IMR-90 (cell line): ENCODE measurements at places on chromosomes 2 and 18.

GRCh38 chr2:116142644-116143227, 1671.8 kb upstream of the DDX18 start:
- no peak for DNase-seq

DNA sequence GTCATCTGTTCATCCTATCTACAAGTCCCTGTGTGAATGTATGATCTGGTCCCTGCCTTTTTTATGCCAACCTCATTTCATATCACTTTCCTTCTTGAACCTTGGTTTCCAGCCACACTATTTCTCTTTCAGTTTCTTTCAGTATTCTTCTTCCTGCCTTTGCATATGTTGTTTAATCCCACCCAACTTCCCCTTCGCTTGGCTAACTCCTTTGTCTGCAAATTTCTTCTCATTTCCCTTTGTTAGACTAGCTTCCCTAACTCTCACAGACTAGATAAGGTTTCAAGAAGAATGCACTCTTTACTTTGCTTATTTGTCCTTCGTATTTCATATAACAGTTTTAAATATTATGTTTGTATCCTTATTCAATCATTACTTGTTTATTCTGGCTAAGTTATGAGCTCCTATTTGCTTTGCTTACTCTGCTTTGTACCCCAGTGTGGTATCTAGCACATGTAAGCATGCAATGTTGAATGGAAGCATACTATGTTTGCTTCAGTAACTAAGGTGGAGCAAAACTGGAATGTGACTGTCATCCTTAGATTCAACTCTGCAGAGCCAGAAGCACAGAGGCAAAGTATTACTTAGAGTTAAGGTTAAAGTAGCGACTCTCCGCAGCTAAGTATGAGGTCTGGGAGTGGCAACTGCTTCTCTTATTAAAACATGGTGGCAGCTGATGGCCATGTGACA, 681.3 kb downstream of the CPS1 start:
- DNase-seq, result no peak

DNA sequence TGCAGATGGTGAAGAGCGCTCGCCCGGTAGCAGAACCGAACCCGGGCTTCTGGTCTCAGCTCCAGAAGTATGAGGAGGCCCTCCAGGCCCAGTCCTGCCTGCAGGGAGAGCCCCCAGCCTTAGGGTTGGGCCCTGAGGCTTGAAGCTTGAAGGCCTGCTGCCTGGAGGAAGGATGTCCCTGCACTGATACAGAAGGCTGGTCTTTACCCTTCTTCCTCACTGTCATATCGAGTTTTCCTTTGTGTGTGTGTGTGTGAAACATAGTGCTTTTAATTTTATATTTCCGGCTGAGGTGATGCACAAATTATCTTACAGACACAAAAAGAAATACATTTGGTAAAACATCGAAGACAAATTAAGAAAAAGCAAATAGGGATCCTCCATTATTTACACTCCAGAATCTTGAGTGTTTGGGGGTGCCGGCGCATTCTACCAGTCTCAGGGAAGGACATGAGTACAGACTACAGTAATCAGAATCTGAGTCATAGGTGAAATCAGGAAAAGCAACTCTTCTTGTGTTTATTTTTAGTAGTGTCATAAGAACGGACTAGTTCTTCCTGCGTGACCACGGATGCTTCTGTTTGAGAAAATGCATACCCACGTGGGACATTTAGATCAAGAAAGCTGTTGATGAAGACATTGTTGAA, 1.3 kb downstream of the DUSP28 start:
- DNase-seq, result peak; percentile 91

GRCh38 chr2:79630060-79630459, 117.2 kb downstream of the CTNNA2 start:
- DNase-seq, result no peak

- DNase-seq, result no peak
Measured at GRCh38 chr18:3103576-3103975, 90.6 kb upstream of the LPIN2 start.

DNA sequence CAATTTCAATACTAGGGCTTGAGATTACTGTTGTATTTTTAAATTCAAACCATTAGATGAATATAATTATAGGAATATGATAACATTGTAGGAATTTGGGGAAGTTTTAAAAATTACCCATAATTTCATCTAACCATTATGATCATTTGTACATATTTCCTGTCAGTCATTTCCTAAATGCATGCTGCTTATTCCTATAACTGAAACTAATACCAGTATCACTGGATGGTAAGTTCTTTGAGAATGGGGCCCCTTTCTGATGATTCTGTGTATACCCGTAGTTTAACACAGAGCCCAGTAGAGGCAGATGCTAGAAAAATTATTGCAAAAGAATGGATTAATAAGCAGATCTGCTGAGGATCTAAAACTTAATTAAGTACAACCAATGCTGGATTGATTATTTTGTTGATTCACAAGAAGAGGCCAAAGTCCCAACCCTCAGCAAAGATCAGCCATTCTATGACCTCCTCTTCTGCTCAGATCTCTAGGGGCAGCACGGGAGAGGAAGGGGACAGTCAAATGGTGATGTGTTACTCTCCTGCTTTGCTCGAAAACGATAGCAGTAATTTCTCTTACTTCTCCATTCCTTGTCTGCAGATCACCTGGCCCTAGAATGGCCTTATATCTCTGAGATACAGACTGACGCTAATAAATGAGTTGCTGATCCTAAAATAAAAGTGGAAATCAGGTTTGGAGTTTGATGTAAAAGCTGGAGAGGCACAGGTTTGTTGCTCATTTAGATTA, 69.5 kb upstream of the PELI1 start:
- no peak for DNase-seq

- peak; percentile 6 for DNase-seq
Measured at GRCh38 chr2:98346311-98347236, at the start of gene CNGA3. Gene CNGA3, plus strand, starts transcription at chr2:98346456. Its CDS starts 23,520 bp downstream, at chr2:98369976.

DNA sequence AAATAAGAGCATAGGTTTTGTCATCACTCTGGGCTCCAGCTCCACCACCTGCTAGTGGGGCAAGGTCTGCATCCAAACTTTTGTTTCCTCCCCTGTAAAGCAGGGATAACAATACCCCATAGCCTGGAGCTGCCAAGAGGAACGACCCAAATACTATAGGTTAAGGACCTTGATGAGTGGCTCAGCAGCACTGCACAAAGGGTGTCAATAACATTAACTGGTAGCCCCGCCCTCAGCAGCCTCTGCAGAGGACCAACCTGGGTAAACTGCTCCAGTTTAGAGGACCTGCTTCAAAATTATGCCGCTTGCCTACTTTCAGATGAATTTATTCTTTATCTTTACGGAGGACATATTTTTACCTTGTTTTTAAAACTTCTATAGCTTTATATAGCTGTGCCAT, 65.8 kb upstream of the RIOK3 start:
- DNase-seq, result no peak

- DNase-seq, result peak; percentile 56
Measured at GRCh38 chr2:219541611-219542180, 1.9 kb downstream of the CHPF start.

GRCh38 chr18:34648269-34648985, 61.7 kb upstream of the DTNA start:
- DNase-seq, result no peak

GRCh38 chr2:39150890-39151497, 30.1 kb upstream of the SOS1 start:
- no peak for DNase-seq

DNA sequence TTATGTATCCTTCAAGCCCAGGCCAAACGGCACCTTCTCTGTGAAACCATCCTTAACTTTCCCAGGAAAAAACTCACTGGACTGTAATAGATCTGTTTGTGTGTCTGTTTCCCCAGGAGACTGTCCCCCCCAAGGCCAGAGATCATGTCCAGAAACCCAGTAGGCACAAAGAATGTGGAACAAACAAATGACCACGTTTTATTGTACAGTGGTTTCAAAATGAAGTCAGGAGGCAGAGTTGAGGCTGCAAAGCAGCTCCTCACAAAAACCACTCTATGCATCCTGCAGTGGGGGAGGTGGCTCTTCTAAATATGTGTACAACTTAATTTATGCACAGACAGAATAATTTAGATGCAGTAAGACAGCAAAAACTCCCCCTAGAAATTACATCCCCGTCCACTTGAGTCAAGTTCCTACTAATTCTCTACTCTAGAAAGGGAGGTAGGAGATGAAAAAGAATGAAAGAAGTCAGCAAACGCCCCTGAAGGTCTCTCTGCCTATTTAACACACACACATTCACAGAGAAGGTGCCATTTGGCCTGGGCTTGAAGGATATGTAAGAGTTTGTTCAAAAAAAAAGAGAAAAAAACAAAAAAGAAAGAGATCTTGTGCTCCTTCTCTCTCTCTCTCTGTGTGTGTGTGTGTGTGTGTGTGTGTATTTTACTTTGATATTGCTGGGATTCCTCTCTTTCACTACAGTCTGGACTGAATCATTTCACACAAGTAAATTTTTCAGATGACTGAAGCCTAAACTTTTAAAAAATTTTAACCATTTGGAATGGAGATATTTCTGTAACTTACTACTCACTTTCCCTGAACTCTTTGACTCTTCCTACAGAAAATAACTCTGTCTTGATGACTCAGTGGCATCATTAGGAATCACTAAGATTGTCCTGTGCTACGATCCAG, 19.5 kb downstream of the BCL2 start:
- DNase-seq, result peak; percentile 31

- DNase-seq, result peak; percentile 48
Measured at GRCh38 chr2:237449193-237449881, 35.4 kb upstream of the COL6A3 start.

- DNase-seq, result no peak
Measured at GRCh38 chr2:143467011-143467410, 337.8 kb downstream of the ARHGAP15 start.

- DNase-seq, result no peak
Measured at GRCh38 chr2:112831946-112832840, 4.4 kb downstream of the IL1B start.

GRCh38 chr18:5155218-5155906, 41.7 kb downstream of the AKAIN1 start:
- DNase-seq, result no peak

DNA sequence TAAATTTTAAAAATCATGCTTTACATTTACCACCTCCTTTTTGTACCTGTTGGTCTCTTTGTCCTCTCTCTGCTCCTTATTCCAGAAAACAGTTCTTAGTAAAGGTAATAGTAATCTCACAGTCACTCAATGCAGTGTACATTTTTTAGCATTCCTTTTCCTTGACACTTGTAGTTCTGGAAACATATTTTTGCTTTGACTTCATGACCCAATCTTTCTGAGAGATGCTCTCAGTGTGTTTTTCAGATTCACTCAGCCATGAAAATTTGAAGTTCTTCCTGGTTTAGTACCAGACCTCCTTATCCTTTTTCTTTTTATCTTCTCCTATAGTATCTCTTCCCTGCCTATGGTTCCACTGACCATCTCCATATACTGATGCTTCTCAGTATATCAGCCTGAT, 747.5 kb upstream of the ZEB2 start:
- no peak for DNase-seq

DNA sequence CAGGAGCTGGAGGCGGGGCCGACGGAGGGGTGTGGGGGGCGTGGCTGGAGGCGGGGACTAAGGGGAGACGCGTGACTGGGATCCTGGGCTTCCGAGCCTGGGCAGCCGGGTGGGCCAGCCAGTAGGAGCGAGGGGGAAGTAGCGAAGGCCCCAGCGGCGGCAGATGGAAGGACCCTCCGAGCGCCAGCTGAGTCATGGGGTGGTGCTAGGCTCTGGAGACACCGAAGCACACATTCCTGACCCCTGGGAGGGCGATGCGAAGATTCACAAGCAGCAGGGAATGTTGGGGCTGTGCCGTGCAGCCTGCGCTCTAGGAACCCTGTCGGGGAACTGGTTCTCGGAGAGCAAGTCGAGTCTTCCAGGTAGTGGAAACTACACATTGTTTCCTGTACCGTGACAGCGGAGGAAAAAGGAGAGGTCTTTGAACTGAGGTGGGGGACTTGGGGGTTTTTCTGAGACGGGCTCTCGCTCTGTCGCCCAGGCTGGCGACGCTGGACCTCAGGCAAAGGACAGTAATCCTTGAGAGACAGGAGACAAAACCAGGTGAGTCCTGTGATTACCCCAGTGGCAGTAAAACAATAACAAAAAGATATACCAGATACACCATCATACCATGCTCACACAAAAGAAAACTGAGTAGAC, 650 bp upstream of the AFG3L2 start:
- DNase-seq, result no peak

DNA sequence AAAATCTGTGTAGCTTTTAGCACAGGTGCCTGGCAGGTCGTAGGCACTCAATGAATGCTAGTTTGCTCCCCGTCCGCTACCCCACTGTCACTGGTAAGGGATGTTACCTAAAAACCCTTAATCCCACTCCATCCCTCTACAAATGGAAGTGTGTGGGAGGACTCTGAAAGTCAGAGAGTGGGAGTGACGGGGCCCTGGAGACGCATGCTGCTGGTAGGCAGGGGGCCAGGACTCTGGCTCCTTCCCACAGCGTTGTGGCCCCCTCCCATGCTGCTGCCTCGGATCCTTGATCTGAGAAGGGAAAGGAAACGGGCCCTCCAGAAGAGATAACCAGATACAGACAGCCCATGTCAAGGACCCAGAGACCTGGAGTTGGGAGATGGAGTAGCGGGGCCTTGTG, 249.3 kb downstream of the HAUS1 start:
- no peak for DNase-seq

GRCh38 chr2:557635-558301, 119.4 kb downstream of the TMEM18 start:
- no peak for DNase-seq

DNA sequence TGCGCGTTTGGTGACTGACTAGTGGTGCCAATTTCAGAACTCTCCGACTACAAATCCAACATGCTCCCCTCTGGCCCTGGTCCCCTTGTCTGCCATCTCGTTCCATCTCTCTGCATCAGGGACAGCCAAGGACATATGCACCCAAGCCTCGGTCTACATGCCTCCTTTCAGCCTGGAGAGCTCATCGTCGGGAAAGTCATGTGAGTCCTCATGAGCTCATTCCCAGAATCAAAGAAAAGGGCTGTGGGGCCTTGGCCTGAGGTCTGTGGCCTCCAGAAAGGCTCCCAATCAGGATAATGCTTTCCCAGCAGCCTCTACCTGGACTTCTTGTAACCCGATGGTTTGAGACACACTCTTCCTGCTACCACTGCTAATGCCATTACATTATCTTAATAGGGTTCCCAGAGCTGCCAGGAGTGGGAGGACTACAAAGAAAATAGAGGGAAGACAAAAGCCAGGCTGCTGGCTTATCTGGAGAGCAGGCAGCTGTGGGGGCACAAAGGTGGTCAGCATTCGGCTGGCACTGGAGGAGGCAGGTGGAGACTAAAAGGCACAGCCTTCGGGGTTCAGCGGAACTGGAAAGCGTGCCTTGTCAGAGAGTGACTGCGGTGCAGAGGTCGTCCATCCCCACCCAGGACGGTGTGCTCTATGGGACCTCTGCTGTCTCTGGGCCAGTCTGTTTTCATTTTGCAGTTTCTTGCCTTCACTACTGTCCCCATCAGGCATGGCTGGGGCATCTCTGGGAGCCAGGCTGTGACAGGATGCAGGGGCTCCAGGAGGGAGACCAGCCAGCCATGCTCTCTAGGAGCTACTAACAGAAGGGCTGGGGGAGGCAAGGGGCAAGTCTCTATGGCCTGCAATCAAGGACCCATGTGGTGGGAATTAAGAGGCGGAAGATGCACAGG, 104.4 kb upstream of the SMAD2 start:
- DNase-seq, result no peak

DNA sequence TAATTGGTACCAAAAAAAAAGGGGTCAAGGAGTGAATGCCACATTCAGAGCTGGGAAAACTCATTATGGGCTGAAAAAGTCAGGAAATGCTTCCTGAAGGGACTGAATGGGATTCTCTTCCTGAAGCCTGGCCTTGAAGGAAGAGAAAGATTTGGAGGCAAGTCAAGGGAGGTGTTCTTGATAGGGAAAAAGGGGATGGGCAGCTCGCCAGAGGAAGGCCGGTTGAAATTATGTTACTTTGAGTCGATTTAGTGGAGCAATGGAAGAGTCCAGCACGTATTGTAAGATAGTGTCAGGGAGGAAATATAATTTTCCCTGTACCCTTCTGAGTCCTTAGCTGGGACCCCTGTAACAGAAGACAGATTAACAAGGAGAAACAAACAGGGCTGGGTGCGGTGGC, 115.3 kb upstream of the STPG4 start:
- no peak for DNase-seq
